ENCODE measurements at places on chromosomes 4 and X.

DNA sequence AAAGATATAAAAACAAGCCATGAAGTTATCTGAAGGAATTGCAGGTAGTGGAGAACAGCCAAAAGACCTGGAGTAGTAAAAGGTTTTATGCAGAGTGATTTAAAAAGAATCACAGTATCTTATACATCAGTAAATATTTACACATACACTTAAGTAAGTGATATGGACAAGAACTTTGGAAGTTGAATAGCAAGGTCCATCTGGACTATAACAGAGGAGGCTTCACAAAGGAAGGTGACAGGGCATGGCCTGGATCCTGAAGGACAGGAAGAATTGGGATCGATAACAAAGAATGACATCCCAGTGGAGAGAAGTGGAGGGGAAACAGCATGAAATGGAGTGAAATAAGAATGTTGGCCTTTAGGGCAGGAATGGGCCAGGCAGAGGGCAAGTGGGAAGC lies 46.2 kb downstream of the TET2 start:
- DNase-seq = no peak

- DNase-seq = no peak
These were observed 664.5 kb downstream of the PDHA2 start for GRCh38 chr4:96504386-96504785.

GRCh38 chr4:69497886-69498395 lies 2.2 kb upstream of the UGT2B4 start:
- no peak for DNase-seq

DNA sequence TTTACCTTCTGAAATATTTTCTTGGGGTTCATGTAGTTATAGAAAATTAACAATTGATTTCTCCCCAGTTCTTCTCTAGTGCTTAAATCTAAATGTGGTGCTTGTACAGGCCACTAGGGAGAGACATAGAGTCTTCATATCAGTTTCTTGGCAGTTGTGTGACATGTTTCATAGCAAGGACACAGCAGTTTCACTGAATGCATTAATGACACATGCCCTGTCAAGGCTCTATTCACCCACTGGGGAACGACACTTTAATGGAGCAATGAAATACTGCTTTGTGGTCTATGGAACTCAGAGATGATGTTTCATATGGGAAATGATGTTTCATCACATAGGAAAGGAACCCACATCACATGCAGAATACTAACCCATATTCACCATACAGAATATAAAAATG lies 2.8 kb downstream of the VEGFC start:
- peak; percentile 32 for DNase-seq

DNA sequence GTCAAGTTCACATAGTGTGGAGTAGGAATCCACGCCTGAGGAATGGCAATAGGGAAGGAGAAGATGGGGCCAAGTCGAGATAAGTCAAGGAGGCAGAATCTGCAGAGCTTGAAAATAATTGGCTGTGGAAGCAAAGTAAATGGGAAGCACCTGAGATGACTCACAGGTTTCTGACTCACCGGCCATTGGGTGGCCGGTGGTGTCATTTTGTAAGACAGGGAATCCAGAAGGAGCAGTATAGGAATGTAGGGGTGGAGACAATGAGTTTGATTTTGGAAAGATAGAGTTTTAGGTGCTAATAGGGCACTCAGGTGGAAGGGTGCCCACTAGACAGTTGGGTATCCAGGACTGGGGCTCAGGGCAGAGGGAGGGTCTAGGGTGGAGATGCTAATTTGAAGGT lies 201.0 kb upstream of the MAMLD1 start:
- DNase-seq = no peak

Data from NCI-H1105 treated with DMSO at 0.1 percent for 48 hours (cell line).